SW 1271 (cell line): ENCODE measurements at places on chromosomes 1 and 21.
A peak's percentile ranks its signal among the peaks of the same experiment; 100 is the strongest.

- no peak for DNase-seq
Observed at GRCh38 chr1:175889848-175890247, 146.5 kb upstream of the TNR start.

GRCh38 chr1:45442272-45442671 lies 48.7 kb downstream of the TESK2 start:
- no peak for DNase-seq

DNA sequence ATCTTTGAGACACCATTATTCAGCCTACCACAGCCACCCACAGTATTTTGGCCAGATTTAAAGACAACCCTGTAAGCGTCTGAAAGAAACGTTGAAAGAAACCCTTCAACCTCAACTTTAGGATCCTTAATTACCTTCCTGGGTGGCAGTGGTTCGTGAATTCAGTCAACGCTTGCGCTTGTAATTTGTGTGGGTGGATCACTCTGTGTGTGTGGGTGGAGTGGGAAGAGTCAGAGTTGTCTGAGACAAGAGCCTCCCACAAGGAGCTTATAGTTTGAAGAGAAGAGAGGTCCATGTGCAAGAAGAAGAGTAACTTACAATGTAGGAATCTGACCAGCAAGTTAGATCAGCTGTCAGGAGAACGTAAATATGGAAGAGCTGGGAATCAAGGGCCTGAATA lies 8.4 kb downstream of the COQ8A start:
- DNase-seq, result no peak

GRCh38 chr1:203888807-203889251 lies 27.4 kb downstream of the SNRPE start:
- peak; percentile 78 for DNase-seq

- DNase-seq, result no peak
Observed at GRCh38 chr1:1199961-1200875, 6.2 kb downstream of the TNFRSF18 start.

- DNase-seq, result peak; percentile 39
Observed at GRCh38 chr1:234604495-234605398, 5.2 kb downstream of the IRF2BP2 start.

DNA sequence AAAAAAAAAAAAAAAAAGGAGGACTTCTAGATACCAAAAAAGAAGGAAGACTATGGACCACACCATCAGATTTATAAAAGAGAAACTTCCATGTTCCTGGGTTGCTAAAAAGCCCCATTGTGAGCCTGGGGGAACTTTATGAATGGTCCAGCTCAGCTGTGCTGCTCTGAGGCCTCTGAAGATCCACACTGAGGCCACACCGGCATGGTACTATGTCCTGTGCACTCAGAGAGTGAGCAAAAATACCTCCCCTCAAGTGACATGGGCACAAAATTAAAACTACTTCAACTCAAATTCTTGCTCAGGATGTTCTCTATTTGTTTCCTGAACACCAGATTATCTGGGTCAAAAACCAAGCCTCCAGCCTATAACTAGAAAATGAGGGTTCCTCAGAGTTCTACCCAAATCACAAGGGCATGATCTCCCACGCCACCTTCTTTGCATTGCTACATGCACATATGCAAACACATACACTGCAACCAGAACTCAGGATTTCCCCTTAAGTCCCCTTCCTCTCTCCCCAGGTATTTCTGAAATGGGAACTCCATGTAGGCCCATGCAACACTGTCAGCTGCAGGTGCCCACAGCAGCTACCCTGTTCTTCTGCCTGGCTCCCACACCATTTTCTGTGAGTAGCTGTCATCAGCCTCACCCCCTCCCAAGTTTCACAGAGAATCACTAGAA lies 94.4 kb downstream of the SH3GLB1 start:
- DNase-seq, result no peak

GRCh38 chr1:174894117-174894762 lies 105.5 kb upstream of the CACYBP start:
- DNase-seq, result no peak

- no peak for DNase-seq
Observed at GRCh38 chr1:167627865-167628641, 2.0 kb upstream of the RCSD1 start.

- no peak for DNase-seq
Observed at GRCh38 chr1:16461681-16462080, 21.2 kb downstream of the NECAP2 start.

DNA sequence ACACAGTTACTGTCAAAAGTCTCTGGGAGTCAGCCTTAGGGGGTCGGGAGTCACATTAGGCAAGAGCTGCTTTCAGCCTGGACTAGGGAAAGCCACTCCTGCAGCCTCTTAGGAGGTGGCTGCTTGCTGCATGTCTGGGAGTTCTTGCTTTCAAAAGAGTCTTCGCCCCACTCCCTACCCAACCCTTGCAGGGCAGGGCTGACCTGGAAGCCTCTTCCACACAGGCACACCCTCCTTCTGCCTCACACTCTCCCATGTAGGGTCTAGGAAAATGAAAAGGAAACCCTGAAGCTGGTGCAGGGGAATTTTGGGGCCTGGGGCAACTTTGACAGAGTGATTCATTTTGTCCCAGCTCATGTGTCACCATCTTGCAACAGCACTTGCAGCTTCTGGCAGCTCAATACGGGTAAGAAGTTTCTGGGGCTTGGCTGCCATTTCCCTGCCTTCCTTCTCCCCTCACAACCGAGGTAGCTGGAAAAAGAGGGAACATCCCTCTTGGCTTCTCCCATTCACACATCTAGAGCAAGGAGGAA lies 37.3 kb downstream of the KCND3 start:
- no peak for DNase-seq

- no peak for DNase-seq
Observed at GRCh38 chr21:25506887-25507286, 100.4 kb downstream of the MRPL39 start.

- DNase-seq, result no peak
Observed at GRCh38 chr1:187390215-187390818, 561.6 kb downstream of the PLA2G4A start.

DNA sequence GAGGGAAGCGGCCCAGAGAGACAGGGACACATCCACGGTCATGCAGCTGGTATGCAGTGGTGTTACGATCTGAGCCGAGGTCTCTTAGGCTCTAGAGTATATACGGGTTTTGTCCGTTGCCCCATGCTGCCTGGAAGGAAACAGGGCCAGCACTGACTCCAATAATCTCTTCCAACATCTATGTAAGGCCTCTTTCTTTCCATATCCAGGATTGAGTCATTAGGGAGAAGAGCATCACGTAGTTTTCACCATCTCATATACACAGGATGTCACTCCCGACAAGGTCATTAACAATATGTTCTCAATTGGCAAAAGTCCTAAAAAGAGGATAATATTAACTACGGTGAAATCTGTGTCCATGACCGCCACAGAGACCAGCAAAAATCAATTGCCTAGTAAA lies 4.4 kb downstream of the C8B start:
- DNase-seq, result no peak

- DNase-seq, result peak; percentile 46
Observed at GRCh38 chr1:240031009-240031408, 60.7 kb upstream of the FMN2 start.
